ENCODE measurements at places on chromosomes 4 and X. TPM values are rescaled to one million over a fixed set of nuclear protein-coding genes. Genes with fewer than 3 reads are reported as not detected.

DMP1 gene
- total RNA-seq, result not detected

TCEAL8 gene
- 79.0 TPM for total RNA-seq

THAP9 gene
- 14.8 TPM for total RNA-seq

NSUN7 gene
- 15.9 TPM for total RNA-seq

BEX5 gene
- total RNA-seq, result 7.7 TPM

All from H9 (cell line).